8988T (cell line): ENCODE measurements at places on chromosomes 12 and 14.

DNA sequence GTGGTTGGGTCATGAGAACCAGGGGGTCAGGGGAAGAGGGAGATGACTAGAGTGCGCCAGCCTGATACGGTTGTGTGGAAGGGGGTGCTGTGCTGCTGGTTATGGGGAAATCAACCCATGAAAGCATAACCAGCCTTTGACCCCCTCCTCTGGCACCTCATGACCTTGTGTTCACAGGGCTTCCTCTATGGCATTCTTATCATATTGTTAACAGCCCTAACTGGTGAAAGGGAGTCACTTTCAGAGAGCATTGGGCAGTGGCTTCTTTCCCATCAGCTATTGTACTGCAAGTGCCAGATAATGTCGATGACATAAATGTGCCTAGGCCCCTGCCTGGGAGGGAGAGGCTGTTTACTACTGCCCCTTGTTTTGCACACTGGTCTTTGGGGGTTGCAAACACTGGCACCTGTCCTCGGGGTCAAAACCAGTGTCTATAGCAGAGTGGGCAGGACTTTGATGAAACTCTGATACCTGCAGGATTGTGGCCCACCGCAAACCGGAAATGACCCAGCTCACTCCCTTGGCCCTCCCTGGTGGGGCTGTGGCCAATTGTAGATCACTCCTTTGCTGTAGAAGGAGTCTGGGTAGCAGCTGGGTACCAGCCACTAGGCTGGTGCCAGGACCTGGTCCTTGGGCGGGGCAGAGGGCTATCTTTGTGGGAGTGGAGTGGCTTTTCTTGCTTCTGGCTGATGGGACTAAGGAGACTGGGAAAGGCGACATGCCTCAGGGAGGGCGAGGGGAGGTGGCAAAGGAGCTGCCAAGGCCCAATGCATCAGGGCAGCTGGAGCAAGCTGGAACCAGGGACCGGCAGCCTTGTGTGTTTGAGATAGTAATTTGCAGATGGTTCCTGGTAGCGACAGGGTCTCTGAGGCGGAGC is 634 bp upstream of the TMEM63C start:
- DNase-seq: no peak

DNA sequence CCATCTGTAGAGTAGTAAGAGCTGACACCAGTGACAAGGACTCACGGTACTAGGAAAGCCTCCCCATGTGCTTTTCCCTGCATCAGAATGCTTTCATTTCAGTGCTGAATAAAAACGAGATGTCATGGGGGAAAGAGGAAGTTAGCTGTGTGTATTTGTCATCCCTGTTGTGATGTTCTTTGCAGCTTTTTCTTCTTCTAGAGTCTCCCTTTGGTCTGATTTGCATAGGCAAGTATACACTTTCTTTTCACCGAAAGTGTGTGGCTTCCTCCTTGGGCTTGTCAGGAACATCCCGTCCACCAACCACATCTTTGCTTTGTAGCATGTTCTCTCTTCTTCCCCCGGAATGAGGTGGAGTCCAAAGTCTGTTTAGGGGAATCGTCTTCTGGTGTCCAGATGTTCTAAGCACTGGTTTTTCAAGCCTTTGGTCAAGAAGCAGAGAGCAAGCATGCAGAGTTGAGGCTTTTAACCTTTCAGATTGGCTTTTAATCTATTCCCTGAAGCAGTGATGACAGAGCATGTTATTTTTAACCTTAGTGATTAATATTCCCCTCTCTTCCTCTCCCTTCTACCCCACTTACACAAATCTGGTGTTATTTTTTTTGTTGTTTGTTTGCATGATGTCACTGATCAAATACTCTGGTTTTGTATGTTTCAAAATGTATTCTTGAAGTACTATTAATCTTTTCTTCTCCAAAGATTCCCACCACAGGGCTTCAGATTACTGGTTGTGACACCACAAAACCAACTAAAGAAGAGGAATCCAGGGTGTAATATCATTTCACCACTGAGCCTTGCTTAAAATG is 163.4 kb downstream of the SAMD4A start:
- no peak for DNase-seq

DNA sequence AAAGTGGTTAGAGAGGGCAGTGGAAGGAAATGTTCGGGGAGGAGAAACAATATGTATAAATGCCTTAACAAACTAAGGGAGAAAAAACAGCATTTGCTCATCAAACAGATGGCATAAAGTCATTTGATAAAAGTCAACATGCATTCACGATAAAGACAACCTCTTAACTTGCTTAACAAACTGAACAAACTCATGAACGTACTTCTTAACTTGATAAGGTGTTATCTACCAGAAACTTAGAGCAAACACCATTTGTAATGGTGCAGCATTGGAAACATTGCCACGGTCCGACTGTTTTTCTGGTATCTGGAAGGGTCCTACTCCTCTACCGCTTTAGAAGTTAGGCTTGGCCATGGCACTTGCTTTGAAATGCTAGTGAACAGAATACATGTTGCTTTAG is 4.2 kb upstream of the RPS6KL1 start:
- no peak for DNase-seq

DNA sequence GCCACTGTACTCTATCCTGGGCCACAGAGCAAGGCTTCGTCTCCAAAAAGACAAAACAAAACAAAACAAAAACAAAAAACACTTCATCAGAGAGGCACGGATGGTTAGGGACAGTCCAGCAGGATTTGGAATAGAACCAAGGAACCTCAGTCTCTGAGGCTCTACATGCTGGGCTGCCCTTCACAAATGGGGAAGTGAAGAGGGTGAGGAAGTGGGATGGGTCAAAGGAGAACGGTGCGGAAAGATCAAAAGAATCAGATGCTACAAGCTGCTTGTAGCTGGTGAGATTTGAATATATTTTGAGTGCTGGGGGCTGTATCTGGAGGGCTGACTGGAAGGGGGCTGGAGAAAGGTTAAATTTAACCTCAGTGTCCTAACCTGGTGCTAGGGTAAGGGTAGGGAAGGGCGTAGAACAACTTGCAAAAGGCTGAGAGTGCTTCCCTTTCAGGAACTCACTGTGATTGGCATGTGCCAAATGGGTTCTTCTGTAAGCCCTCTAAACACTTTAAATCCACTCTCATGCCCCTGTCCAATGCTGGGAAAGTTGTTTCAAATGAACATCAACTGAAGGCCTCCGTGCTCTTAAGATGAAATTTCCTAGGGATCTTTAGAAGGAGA is 4.6 kb downstream of the FOXJ2 start:
- no peak for DNase-seq

GRCh38 chr12:109730306-109731145 is 16.9 kb downstream of the FAM222A start:
- no peak for DNase-seq

- DNase-seq: no peak
Measured at GRCh38 chr12:125402874-125403789, 337.9 kb downstream of the AACS start.

GRCh38 chr12:54324617-54325441 is at the start of gene COPZ1:
TSS of gene COPZ1 (plus strand) at chr12:54325131. CDS start at chr12:54325164, 33 bp downstream.
- peak; percentile 61 for DNase-seq

DNA sequence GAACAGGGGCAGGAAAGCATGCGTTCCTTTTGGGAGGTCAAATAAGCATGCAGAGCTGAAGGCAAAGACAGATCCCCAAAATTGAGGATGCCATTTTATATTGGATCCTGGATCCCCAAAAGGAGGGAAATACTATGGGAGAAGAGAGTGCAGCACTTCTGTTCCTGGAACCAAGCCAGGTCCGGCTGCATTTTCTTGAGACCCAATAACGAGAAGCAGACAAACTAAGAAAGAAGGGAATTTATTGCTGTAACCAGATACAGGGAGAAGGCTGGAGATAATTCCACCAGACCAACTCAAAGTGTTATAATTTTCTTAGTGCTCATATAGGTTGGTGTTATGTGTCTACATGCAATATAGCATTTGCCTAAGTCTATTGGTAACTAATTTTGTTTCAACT is 60.8 kb downstream of the PDE6H start:
- no peak for DNase-seq

- no peak for DNase-seq
Measured at GRCh38 chr12:5318874-5319273, 113.0 kb upstream of the NTF3 start.

DNA sequence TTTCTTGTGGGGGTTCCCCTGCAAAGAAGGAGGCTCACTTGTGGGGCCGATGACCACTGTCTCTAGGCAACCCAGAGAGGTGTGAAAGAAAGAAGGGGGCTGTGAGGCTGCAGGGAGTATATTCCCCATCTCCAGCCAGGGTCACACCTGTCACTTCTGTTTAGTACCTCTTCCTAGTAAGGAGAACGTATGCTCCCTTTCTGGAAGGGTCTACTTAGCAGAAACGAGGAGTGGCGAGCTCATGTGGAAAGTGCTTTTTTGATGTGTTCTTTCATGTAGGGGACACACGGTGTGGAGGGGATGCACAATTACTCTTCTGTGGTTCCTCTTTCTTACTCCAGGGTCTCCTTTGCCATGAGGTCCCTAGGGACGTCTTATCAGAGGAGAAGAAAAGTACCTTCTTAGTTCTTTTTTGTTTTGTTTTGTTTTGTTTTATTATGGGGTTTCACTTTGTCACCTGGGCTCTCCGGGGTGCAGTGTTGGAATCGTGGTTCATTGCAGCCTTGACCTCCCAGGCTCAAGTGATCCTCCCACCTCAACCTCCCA is 58.3 kb downstream of the PRKCH start:
- no peak for DNase-seq

DNA sequence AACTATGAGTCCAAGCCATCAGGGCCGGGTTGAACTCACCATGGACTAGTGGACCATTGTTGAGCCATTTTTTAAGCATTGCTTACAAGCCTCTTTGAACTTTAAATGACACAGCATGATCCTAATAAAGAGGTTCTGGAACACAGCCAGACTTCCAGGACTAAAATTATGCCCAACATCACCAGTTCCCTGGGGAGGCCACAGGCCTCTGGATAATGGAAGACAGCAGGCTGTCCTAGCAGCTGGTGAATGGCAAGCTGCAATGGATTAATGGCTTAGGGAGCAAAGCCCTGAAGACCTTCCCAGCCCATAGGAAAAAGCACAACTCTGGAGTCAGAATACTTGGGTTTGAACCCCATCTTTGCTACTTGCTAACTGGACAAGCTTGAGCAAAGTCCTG is 71.3 kb downstream of the FLRT2 start:
- DNase-seq: no peak

DNA sequence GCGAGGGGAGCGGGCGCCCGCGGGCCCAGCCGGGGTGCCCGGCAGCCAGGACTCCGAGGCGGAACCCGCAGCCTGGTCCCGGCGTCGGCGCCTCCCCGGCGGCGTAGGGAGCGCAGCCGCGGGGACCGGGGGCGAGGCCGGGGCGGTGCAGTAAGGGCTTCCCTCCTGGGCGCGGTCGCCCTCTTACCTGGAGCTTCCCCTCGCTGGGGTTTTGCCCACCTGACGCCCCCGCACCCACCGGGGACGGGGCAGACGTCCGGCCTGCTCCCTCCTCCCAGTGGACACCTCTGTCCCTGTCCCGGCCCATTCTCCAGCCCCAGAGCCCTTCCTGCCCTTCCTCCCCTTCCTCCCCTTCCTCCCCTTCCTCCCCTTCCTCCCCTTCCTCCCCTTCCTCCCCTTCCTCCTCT is 413 bp upstream of the TUBA1C start:
- DNase-seq: no peak

DNA sequence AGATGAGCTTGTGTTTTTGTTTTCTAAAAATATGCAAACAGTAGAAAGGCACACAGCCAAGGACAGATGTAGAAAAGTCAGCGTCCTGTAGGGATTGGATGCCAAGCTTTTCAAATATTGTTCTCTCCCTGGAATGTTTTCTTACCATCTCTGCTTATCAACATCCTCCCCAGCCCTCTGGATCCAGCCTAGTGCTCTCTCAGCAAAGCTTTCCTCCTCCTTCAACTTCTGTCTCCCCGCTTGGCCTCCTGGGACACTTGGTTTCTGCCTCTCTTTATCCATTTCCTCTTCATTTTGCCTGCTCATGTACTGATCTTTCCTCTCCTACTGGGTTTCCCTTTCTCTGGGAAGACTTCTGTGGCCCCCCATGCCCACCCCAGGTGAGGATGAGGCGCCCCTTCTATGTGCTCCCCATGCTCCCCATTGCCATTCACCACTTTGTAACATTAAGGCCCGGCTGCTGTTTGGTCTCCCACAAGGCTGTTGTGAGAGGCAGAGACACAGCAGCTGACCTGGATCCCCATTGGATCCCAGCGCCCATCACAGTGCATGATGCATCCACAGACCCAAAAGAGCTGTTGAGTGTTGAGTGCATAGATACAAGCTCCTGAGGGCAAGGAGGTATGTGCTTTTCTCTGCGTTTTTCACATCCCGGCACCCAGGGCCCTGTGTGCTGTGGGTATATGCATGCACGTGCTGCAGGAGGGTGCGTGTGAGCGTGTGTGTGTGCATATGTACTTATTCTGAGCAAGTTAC is 38.2 kb downstream of the EVL start:
- no peak for DNase-seq

- no peak for DNase-seq
Measured at GRCh38 chr14:97456958-97457357, 659.8 kb downstream of the VRK1 start.

DNA sequence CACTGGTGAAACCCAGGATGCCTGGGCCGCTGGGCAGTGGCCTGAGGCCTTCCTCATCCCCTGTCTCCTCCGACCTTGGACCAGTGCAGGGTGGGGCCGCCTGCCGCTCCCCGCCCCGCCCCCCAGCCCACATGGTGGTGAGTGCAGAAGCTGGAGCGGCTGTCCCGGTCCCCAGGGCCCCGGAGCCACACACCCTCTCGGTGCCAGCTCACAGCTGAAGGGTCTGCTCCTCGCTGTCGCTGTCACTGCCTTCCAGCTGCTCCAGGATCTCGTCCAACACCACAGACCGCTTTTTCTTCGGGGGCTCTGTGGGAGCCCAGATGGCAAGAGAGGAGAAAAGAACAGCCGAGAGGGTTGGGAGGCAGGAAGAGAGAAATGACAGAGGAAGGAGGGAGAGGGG is 143.1 kb downstream of the RBM19 start:
- DNase-seq: no peak

DNA sequence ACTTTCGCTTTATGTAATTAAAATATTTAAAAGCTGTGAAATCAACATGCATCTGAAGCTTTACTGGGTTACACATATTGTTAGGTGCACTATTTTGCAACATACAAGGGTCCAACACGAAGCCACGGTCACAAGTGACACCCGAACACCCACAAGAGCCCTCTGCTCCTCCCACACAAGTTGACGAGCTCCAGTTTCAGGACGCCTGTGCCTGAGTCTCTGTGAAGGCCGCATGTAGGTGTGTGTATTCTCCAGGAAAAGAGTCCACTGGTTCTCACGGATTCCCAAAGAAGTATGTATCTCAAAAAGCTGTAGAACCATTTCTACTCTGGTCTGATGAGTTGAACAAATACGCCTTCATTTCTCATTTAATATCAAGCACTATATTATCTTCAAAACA is 12.0 kb downstream of the SLC15A4 start:
- no peak for DNase-seq

GRCh38 chr14:70021548-70022220 is 142.5 kb downstream of the SMOC1 start:
- DNase-seq: no peak

GRCh38 chr12:91331371-91331770 is 148.8 kb upstream of the DCN start:
- DNase-seq: no peak

DNA sequence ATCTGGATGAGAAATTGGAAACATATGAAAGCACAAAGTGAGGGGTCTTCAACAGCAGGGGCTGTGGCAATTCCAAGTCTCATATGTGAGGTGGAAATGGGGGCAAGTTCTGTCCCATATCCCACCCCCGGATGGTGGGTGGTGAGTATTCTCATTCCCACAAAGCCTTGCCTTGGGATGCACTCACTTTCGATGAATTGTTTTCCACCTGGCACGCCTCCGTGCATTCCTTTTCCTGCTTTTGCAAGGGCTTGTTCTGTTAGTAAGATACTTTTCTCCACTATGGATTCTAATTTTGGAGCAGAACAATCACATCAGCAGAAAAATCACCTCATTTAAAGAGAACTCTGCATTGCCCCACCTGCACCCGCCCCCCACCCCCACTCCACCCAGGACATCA is 3.1 kb downstream of the LACRT start:
- DNase-seq: no peak
